ENCODE measurements at places on chromosomes 6 and 20.

GRCh38 chr6:110741517-110741916, 73.8 kb downstream of the CDK19 start:
- DNase-seq: no peak

DNA sequence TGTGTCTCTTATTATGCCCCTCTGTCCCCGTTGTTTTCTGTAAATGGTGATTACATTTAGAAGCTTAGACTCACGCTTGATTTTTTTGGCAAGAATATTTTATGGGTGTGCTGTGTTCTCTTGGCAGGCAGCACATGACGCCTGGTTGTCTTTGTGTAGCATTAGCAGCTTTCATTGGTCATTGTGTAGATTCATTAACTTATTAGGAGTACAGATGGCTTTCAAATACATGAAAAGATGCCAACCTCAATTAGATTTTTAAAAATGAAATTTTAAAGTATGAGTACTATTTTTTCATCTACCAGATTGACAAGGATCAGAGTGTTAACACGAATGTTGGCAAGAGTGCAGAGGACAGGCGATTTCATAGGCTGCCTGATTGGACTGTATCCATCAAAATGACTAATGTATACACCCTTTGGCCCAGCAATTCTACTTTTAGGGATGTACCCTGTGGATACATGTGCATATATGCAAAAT, 15.2 kb downstream of the COX4I2 start:
- DNase-seq: peak; percentile 50

DNA sequence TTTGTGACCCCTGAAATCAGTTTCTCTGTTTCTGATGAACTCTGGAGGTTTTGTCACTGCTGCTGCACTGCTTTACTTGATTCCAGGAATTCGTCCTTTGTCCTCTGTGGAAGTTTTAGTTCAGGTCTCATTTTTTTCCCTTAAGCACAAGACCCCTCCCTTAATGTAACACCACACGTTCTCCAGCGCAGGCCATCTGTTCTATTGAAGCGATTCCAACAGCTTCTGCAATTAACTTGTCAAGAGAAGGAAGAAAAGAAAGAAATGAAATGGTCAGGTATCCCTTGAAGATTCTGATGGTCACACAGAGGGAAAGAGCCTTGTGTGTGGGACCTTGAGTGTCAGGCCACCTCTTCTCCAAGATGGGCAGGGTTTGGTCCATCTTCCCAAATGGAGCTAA, 7.8 kb upstream of the MAS1L start:
- no peak for DNase-seq

DNA sequence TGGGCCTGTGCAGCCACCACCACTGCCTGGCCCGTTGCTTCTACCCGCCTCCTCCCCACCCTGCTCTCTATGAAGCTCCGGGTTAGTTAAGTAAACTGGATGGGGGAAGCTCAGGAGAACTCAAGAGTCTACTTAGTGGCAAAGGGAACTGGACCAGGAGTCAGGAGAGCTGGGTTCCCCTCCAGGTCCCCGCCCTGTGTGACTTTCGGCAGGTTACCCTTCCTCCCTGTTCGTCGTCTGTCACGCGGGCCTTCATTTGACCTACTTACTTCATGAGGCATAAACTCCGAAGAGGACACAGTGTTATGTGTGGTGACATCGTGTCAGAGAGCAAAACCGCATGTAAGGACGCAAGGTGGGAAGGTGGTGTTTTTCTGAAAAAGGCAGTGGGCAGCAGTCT, 75.3 kb downstream of the TCP11 start:
- DNase-seq: no peak

- no peak for DNase-seq
Measured at GRCh38 chr6:32854376-32855178, 585 bp downstream of the PSMB9 start.

DNA sequence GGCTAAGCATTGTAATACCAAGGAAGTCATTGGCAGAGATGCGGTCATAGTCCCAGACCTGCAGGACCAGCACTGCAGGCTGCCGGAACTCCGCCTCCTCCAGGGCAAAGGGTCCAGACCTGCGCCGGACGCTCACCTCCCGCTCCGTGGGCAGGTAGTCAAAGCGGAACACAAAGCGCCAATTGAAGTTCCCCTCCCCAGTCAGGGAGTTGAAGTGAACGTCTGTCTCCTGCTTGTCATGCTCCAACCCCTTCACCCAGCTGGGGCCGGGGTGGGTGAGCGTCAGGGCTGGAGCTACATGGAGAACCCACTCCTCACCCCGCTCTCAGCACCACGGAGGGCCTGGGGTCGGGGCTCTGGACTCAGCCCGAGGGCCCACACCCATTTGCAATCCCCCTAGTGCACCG, 18.2 kb downstream of the ERGIC3 start:
- no peak for DNase-seq

GRCh38 chr6:71886184-71887005, at the start of gene RIMS1:
TSS of gene RIMS1 (plus strand) at chr6:71886550. CDS start at chr6:71887024, 474 bp downstream.
- DNase-seq: peak; percentile 16

DNA sequence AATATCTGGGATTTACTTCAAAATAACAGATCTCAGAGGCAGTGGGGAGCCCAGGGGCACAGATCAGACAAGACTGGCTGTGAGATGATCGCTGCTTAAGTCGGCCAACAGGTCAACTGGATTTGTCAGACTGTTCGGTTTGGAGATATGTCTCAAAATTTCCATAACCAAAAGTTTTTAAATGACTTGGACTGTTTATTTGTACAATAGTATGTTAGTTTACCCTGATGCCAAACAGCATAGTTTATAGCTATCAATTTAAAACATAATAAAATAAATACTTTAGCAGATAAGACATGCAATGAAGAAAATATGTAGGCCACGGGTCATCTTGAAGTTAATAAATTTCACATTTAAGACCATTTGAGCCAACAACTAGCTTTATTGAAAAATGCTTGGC, 126.7 kb downstream of the IRF4 start:
- no peak for DNase-seq

DNA sequence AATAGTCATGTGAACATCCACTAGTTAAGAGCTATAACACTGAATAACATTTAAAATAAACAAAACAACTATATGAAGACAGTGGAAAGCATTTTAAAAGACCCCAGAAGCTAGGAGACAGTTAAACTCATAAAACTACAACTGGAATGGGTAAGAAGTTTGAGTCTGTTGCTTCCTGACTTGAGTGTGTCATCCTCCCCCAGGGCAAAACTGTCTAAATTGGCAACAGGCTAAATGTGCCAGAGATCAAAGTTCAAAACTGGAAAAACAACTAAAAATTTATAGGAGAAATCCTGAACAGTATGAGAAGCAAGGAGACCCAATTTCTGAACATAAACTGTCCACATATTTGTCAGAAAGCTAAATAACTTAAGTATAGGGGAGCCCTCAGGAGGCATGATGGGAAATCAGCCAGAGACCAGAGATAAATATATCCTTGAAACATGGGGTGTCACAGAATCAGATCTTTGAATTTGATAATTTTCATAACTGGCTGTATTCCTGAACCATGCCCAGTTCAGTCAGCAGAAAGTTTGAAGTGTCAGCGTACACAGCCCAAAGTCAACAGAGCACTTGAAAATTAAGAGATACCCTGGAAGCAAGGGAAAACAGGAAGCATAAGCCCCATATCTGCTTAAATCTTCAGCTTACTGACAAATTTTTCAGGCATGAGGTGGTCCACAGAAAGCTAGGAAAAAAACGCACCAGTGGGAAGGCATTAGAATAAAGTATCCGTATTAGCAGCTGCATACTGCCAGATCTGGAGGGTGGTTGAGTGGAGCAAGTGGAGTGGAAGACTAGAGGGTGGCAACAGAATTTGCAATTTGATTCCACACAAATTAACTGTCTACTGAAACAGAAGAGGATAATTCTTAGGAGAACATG, 516.1 kb upstream of the MAN1A1 start:
- DNase-seq: no peak

DNA sequence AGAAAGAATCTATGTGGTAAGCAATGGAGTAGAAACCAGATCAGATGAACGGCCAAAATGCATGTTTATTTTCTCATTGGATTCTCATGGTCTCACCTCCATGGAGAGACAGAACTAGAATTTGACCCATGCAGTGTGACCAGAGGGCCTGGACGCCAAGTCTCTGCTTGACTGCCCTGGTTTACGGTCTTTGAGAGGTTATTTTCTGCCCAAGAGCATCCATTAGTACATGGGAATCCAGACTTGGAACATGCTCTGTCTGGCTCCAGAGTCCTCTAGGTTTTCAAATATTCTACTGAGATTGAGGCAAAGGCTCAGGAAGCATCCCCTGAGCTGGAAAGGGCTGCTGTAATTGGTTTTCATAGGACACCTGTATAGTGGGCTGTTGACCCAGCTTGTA, 45.5 kb upstream of the UST start:
- no peak for DNase-seq

- DNase-seq: no peak
Measured at GRCh38 chr6:130307752-130308361, 58.0 kb upstream of the TMEM200A start.

- DNase-seq: no peak
Measured at GRCh38 chr20:36173451-36173933, 19.0 kb downstream of the EPB41L1 start.

- no peak for DNase-seq
Measured at GRCh38 chr6:145815309-145816274, 997 bp upstream of the FBXO30 start.

GRCh38 chr20:57514273-57514751, 10.6 kb downstream of the CTCFL start:
- peak; percentile 46 for DNase-seq

GRCh38 chr6:43669050-43669921, 18.3 kb downstream of the MRPS18A start:
- DNase-seq: no peak

DNA sequence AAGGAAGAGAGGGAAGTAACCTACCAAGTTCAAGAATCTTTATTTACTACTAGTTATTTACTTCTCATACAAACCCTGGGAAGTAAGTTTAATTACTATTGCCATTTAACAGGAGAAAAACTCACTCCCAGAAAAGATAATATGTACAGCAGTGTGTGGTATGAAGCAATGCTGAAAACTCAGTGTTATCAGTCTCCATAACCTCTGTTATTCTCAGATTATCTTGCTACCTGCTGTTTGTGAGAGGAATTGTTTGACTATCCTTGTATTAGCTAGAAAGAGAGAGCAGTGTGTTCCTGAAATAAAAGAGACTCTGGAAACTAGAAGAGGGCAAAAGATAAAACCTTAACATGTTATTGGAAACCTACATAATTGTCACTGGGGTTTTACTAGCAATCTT, 38.2 kb downstream of the ADGRB3 start:
- no peak for DNase-seq

DNA sequence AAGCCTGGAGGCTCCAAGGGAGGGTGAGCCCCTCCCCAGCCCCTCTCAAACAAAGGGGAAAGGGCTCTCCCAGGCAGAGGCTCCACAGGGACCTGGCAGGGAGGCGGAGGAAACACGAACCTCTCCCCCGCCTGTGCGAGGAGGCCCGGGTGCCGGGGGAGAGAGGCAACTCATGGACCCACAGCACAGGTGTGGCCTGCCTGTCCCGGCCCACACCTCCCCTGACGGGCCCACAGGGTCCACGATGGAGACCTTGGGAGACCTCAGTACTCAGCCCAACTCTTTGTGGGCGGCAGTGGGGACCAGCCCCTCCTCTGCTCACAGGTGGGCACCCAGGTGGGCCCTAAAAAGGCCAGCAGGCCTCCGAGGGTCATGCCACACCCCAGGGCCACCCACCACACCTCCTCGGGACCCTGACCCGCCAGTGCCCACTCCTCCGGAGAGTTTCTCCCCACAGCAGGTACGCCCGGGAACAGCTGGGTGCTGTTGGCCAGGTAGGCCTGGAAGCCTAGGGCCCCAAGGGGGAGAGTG, 12.2 kb downstream of the LAMA5 start:
- DNase-seq: no peak

DNA sequence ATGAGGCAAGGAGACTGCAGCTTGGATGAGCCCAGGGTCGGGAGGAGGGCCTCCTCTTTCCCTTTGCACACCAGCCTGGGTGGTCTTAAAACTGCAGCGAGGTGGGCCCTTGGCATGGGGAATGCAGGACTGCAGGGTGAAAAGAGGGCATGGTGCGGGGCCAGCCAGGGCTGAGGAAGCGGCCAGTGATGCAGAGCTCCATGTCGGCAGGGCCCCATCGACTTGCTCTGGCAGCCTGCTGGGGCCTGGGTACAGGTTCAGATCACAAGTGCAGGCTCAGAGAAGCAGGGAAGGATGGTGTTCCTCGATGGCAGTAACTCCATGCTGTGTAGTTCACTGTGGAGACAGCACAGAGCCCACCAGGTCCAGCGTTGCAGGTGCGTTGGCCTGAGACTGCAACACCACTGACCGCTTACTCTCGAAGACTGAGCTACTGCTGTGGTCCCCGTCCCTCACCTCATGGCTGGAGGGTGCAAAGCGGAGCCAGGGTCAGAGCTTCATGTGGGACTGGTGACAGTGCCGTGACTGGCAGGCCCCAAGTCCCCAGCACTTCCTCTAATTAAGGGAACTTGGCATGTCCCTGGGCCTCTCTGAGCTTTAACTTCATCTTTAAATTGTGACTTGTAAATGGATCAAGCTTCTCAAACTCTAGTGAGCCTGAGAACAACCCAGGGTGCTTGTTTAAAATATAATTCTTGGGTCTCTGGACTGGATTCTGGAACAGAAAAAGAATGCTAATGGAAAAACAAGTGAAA, 223.2 kb downstream of the SYNDIG1 start:
- DNase-seq: no peak

GRCh38 chr20:63857764-63858392, 3.4 kb upstream of the ABHD16B start:
- no peak for DNase-seq

- DNase-seq: no peak
Measured at GRCh38 chr6:125985522-125985921, 818 bp upstream of the TRMT11 start.

DNA sequence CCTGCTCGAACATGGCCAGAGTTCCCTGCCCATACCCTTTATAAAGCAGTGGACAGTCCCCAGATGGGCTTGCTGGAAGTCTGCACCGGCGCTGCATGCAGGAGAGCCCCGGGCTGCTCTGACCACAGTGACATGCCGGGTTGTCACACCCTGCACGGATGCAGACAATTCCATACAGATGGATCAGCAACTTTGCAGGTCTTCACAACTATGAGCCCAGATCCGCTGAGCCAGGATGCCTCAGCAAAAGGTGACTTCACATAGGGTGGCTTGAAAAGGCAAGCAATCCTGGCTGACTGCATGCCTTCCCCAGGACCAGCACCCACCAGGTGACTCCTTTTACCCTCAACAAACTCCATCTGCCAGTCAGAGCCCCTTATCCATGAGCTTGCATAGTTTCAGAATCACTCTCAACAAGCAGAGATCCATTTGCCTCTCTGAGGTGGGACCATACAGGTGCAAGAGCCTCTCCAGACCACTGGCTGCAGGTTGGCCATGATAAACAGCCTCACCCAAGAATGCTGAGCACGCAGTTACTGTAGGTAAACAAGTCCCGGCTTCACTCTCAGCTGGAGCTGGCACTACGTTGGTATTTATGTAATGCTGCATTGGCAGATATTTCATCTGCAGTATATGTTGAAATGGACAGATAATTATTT, 183.0 kb upstream of the QKI start:
- DNase-seq: no peak

GRCh38 chr6:143110996-143111395, 50.3 kb downstream of the AIG1 start:
- DNase-seq: no peak
